Skeletal muscle cell (primary cell): ENCODE measurements at places on chromosomes 2 and 18.

- no peak for DNase-seq
These were observed 44.4 kb upstream of the SETBP1 start for GRCh38 chr18:44636241-44636640.

- no peak for DNase-seq
These were observed 96.3 kb upstream of the TANK start for GRCh38 chr2:161063946-161064306.

DNA sequence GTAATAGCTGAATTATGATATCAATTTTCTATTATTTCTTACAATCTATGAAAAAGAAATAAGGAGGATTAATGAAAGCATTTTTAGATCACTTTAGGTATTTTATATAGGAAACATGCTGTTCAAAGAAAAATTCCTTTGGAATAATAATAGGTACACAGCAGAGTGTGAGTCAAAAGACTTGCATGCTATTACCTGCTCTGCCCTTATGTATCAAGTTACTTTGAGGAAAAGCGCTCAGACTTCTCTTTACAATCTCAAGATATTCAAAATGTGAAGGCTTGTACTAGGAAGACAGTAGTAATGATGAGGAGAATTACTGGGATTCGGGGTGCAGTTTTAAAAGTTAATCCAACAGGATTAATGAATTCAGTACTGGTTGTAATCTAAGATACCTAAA lies 29.1 kb upstream of the RNU4ATAC start:
- DNase-seq, result no peak

- no peak for DNase-seq
These were observed 89.0 kb upstream of the UNC80 start for GRCh38 chr2:209682646-209683045.

GRCh38 chr2:169362118-169362893 lies at the start of gene LRP2:
Gene LRP2, minus strand, starts transcription at chr2:169362534. Its CDS starts 135 bp downstream, at chr2:169362399.
- DNase-seq, result no peak

DNA sequence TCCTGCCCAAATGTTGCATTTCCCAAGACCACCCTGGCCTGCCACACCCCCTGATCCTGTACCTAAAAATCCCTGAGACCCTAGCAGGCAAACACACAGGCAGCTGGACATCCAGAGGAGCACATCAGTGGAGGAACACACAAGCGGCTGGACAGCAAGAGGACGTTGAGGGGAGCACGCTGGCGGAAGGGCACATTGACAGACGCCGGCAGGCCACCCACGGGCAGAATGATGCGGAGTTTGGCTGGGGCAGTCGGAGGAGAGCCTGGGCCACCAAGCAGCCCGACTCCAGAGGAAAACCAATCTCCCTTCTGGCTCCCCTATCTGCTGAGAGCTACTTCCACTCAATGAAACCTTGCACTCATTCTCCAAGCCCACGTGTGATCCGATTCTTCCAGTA lies 47.7 kb downstream of the EMX1 start:
- DNase-seq, result no peak

GRCh38 chr2:155456222-155456621 lies 757.7 kb downstream of the KCNJ3 start:
- no peak for DNase-seq

DNA sequence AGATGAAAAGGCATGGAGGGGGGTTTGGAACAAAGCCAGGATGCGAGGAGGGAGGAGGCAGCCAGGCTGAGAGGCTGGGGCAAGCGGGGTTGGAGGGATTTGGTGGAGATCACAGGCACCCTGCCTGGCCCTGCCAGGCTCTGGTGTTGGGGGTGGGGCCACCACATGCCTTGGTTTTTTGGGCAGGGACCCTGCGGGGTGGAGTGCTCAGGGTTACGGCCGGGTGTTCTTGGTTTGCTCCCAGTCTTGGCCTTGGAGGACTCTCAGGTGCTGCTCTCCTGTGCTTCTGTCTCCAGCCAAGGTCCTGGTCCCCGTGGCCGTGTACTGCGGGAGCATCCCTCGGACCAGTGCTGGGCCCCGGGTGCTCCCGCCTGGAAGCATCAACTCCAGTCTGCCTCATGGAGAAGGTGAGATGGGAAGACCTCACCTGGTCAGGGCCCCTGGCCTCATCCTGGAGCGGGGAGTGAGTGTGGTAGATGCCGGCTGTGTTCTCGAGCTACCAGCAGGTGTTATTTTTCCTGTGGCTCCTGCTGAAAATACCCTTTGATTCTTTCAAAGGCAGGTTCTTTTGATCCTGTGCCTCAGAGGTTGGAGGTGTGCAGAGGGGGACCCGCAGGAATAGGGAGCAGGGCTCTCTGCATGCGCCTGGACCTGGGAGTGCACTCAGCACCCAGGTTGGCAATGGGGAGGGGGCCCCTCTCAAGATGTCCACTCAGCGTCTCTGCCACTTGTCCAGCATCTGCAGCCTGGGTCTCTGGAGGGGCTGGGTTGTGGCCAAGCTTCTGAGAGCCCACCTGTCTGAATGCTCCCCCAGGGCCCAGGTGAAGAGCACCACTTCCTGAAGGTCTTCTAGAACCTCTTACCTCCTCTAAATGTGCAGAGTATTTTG lies 17.0 kb downstream of the TOGARAM2 start:
- no peak for DNase-seq

- DNase-seq, result no peak
These were observed 75.3 kb downstream of the INHBB start for GRCh38 chr2:120421126-120421829.

DNA sequence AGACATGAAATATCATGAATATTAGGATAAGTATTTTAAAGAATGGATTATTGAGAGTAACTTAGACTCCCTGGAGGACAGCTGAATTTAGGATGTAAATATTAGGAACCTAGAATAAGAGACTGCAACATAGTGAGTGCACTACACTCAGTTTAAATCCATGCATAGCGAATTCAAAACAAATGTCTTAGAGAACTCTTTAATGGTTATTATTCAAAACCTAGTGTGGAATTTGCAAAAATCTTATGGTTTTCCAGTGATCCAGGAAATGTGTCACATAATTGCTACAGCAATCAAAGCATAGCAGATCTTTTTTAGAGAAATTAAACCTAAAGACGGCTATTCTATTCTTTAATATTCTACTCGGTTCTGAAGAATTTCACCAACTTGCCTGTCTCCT lies 239.0 kb downstream of the TMX3 start:
- no peak for DNase-seq

- DNase-seq, result no peak
These were observed 137.9 kb downstream of the ATAD2B start for GRCh38 chr2:23789012-23789411.

DNA sequence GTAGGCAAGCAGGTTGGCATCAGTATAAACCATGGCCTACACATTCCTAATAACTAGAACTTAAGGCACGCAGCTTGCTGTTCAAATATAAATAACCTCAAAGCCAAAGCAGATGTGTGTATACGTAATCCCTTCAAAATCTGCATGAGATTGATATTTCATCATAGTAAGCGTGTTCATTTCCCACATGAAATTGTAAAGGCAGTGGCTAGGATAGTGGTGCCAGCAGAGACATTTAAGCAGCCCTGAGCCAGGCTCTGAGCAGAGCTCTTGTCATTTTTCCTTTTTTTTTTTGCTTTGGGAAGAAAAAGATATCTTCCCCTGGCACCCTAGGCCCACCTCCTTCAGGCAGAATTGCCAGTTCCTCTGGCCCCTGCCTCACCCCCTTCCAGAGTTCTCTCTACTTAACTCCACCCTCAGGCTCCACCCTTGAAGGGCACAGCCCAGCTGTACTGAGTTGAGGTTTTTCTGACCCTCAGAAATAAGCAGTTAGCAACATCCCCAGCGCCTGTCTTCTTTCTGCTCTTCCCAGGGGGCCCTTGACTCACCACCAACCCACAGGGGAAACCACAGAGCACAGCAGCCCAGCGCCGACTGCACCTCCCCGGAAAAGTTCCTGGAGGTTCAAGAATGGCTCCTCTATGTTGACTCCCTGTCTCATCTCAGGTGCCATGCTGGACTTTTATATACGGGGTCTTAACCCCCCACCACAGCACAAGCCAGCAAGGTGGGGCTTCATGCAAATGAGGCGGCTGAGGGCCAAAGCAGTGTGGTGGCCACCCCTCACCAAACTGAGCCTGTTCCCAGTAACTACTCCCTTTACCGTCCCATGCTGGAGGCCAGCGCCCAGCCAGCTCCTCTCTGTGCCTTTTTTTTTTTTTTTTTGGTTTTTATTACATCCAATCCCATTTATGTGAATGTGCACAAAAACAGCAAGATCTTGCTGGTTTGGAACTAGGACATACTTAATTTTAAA lies 84.7 kb downstream of the EHD3 start:
- DNase-seq, result no peak

- no peak for DNase-seq
These were observed 3.9 kb upstream of the AGAP1 start for GRCh38 chr2:235489897-235490296.

GRCh38 chr18:76588601-76589226 lies 93.7 kb upstream of the ZNF516 start:
- DNase-seq, result no peak

DNA sequence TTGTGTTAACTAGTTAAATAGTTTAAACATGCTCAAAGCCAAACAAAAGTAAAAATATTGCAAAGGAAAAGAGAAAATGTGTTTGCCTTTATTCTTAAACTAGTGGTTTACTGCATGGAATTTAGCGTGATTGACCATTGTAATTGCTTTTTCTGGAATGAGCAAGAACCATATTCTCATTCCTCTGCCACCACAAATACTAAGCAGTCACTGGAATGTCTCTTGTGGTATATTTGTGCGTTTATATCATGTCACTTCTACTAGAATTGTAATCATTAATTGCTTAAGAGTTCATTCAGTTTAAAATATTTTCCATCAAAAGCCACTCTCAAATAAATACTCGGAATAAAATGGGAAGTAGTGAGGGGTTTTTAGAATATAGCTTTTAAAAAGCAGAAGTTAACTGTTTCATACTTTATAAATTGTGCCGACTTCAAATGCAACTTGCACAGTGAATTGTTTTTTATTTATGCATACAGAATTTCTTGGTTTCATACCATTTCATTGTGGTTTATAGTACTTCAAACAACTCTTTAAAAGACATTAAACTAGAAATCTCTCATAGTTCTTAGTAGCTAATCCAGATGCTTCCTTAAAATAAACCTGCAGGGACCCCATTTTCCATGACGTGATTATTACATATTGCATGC lies 288.1 kb downstream of the EPHA4 start:
- DNase-seq, result no peak

DNA sequence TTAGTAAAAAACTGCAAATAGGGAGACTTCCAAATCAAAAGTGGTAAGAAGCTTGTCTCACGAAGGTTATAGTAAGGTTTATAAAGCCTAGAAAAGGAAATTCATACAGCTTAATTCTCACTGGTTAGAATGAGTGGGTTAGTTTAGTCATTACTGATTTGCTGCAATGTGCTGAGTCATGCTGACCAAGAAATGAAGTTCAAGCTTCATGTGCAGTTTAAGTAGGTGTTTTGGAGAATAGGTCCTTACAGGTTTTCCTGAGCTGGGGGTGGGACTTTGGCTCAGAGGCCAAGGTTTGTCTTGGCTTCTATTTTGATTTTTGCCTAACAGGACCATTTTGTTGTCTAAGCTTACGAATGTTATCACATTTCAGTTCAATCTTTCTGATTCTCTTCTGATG lies 15.1 kb downstream of the CLIP4 start:
- DNase-seq, result peak; percentile 65

DNA sequence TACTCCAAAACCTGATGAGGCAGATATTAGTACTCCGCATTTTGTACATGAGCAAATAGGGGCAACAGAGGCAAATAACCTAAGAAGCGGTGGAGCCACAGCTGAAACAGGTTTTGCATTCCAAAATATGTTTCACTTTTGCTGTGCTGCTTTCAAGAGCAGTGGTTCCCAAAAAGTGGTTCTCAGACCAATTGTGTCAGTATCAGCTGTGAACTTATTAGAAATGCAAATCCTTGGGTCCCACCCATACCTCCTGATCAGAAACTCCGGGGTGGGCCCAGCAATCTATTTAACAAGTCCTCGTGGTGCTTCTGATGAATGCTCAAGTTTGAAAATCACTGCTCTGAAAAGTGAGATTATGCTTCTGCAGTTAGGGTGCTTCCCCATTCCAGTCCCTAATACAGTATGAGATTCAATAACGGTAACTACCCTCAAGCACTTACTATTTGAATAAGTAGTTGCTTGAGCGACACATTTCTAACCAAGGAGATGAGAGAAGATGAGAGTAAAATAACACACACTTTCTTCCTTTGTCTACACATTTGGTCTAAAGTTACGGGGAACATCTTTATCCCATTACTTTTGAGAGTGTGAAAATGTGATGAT lies 17.8 kb upstream of the TCF4 start:
- no peak for DNase-seq

DNA sequence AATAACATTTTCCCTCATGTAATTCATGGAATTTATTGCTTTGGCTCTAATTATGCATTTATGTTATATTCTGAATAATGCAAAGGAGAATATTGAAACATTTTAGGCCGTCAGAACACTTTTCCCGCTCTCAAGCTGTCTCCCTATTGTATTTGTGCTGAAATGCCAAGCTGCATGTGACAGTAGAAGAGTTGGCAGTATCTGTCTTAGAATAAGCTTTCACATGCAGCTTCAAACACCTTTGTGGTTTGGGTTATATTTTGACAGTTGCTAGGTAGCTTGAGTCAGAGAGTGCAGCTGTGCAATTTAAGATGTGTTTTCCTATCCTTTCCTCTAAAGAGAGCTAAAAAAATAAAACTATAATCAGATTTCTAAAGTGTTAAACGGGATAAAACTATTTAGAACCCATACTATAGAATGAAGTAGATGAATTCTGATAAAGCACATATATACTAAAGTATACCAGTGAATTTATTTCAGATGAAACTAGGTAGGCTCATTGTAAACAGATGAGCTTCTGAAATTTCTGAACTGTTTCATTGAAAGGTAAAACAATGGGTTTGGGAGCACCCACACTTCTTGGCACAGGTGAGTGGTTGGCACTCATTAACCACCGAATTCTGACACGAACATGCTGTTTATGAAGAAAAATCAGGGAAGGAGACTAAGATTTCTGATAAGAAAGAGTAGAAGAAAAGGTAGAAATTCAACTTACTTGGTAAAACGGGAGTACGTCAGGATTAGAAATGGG lies 43.4 kb downstream of the PLCL1 start:
- no peak for DNase-seq

DNA sequence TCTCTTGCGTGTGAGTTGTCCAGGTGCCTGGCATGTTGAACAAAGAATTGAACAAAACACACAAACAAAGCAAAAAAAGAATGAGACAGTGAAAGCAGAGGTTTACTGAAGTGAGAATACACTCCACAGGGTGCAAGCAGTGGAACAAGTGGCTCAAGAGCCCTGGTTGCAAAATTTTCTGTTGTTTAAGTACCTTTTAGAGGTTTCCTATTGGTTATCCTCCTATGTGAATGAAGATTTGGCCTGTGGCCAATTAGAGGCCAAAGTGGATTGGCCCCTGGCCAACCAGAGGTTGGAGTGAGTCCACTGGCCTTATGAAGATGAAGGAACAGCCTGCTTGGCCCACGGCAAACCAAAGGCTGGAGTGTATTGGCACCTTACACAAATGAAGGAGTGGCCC lies 1188.5 kb upstream of the NRXN1 start:
- no peak for DNase-seq

- no peak for DNase-seq
These were observed 18.3 kb upstream of the KLHL29 start for GRCh38 chr2:23366720-23367119.

- DNase-seq, result no peak
These were observed 216.4 kb downstream of the GCA start for GRCh38 chr2:162560291-162560690.
